ENCODE measurements at places on chromosomes 4 and X. TPM values are rescaled to one million over a fixed set of nuclear protein-coding genes. Genes with fewer than 3 reads are reported as not detected.

Gene TCEAL1
- 40.7 TPM for total RNA-seq

Gene GAR1
- 44.7 TPM for total RNA-seq

Gene RAB41
- not detected for total RNA-seq

Gene SPIN2B
- 8.8 TPM for total RNA-seq

Gene ARMCX1
- total RNA-seq, result 0.51 TPM

Gene SPANXB1
- 2.5 TPM for total RNA-seq

Gene CCNG2
- 1.9 TPM for total RNA-seq

All from A549 treated with ZK216348 at 1 μM for 4 hours (cell line).